Right lung (tissue), 10 donors: ENCODE measurements at places on chromosomes 1 and 21. TPM values are rescaled to one million over a fixed set of nuclear protein-coding genes. Genes with fewer than 3 reads are reported as not detected.

- no peak for DNase-seq
Measured at GRCh38 chr1:156840186-156840897, 18.6 kb downstream of the INSRR start.

TSSK3 gene
- 4.0 TPM for polyA plus RNA-seq

DNA sequence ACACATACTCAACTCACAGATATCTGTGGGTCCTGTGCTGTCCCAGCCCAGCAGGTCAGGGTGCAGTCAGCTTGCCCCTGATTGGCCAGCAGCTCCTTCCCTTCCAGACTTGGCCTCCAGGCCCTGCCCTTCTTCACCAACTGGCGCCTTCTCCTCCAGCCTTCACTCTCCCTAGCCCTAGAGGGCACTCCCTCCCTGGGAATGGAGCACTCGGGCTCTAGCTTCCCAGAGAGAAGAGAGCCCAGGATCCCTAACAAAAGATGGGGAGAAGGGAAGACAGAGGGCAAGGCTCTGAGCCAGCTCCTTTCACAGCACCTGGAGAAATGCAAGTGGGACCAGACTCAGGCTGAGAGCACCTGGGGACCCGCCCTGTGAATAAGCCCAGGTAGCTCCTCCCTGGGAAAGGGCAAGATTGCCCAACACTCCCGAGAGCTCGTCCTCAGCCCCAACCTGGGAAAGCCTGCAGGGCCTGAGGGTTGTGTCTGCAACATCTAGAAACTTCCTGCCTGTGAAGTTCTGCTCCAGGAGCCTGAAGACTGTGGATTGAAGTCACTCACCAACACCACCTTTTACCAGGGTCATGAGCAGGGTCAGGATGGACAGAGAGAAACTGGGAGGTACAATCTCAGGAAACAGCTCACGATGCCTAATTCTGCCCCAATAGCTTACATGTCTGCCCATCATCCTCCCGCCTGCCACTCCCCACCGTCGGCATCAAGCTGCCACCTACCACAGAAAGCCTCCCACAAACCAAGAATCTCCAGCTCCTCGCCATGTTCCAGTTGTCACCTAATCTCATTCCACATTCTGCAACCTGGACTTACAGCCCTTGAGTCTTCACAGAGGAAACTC is at the start of gene PGLYRP4:
PGLYRP4 (minus strand) TSS at position 331 of the 852 bp plus-strand sequence. CDS start 909 bp downstream, outside the sequence.
- DNase-seq = no peak

DNA sequence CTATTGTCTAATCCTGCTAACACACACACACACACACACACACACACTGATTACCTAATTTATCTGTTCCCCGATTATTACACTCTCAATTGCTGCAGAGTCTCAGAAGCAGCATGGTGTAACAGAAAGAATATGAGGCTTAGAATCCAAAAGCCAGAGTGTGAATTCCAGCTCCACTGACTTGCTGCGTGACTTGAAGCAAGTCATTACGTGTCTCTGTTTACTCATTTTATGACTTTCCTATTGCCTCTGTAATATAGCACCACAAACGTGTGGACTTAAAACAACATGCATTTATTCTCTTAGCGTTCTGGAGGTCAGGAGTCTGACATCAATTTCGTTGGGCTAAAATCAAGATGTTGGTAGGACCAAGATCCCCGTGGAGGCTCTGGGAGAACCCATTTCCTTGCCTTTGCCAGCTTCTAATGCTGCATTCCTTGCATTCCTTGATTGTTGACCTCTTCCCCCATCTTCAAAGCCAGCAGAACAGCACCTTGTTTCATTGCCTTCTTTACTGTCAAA is 55.9 kb upstream of the ATP5PO start:
- no peak for DNase-seq

DNA sequence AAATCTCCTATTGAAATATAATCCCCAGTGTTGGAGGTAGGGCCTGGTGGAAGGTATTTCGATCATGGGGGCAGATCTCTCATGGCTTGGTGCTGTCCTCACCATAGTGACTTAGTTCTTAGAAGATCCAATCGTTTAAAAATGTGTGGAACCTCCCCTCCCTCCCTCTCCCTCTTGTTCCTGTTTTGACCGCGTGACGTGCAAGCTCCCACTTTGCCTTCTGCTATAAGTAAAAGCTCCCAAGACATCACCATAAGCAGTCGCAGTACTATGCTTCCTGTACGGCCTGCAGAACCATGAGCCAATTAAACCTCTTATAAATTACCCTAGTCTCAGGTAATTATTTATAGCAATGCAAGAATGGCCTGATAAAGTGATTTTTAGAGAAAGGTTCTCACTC is 10.9 kb upstream of the RGS2 start:
- DNase-seq = no peak
